Left ventricle myocardium inferior (tissue), 1 donor: ENCODE measurements at places on chromosomes 2 and 18.

- DNase-seq, result no peak
Observed at GRCh38 chr2:55048508-55049042, 1.7 kb downstream of the RTN4 start.

DNA sequence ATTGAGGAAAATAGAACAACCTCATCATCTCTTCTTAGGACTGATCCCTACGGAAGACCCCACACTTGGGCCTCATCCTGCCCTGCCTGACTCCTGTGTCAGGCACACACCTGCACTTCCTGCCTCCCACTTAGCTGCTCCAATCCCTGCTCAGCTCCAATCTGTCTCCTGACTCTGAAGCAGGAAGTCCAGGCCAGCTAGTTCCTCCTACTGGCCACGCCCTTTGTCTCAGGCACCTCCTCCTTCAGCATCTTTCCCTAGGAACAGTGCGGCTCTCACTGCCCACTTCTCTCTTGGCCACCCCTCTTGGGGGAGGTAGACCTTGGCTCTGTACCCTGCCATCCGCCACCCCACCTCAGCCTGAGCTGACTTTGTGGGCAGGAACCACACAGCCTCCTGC is 135.8 kb downstream of the CELF4 start:
- no peak for DNase-seq

- no peak for DNase-seq
Observed at GRCh38 chr2:231342061-231342711, 53.3 kb upstream of the B3GNT7 start.

DNA sequence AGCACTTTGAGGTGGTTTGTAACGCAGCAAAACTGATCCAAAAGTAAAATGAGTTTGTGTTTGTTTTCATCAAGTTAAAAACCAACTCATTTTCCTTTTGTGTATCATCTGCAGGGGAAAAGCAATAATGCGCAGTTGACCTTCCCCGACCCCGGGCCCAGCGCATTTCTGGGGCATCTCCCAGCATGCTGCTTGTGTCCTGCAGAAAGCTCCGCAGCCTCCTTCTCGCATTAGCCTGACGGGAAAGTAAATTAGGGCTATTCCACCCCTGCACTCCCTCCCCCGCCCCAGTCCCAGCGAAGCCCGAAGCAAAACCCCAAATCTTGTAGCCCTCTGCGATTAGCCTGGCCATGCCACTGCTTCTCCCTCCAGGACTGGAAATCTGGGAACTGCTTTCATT is 82.0 kb upstream of the PPM1B start:
- DNase-seq, result no peak

- no peak for DNase-seq
Observed at GRCh38 chr2:160557903-160558302, 64.3 kb upstream of the RBMS1 start.

GRCh38 chr2:232876161-232876977 is 6.3 kb downstream of the SNORC start:
- DNase-seq, result no peak

- no peak for DNase-seq
Observed at GRCh38 chr18:67788310-67789164, 272.0 kb upstream of the DSEL start.

DNA sequence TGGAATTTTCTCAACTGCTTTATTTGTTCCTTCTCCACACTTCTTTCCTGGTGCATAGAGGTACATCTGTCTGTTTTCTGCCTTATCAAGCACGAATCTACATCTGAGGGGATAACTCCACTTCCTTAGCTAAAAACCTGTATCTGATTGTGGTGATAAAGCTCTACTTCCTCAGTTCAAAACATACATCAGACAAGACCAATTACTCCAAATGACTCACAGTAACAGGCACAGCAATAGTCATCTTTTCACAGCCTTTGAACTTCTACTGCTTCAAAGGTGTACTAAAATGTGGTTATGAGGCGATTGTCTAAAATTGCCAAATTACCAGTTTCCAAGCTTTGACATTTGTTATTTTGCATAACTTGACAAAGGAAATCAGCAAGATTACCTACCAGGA is 803.6 kb upstream of the ZEB2 start:
- no peak for DNase-seq

GRCh38 chr2:226554701-226555100 is 244.9 kb downstream of the IRS1 start:
- DNase-seq, result no peak

DNA sequence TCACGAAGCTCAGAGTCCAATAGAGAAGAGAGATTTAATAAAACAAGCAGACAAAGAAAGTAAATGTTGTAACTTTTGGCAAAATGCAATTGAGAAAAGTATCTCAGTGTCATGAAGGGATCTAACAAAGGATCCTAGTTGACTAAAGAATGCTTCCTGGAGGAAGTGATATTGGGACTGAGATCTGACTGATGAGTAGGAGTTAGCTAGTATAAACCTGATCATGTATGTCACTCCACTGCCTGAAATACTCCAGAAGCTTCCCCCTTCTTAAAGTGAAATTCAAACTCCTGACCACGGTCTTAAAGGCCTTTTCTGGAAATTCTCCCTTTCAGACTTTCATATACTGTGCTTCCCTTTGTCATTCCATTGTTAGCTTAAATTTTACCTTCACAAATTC is 1102.4 kb upstream of the ZEB2 start:
- no peak for DNase-seq

GRCh38 chr2:144522897-144523595 is 3.1 kb upstream of the ZEB2 start:
- peak; percentile 56 for DNase-seq

- no peak for DNase-seq
Observed at GRCh38 chr2:138499684-138500083, 1.9 kb upstream of the SPOPL start.

GRCh38 chr2:68837861-68838341 is 33.3 kb downstream of the BMP10 start:
- no peak for DNase-seq

DNA sequence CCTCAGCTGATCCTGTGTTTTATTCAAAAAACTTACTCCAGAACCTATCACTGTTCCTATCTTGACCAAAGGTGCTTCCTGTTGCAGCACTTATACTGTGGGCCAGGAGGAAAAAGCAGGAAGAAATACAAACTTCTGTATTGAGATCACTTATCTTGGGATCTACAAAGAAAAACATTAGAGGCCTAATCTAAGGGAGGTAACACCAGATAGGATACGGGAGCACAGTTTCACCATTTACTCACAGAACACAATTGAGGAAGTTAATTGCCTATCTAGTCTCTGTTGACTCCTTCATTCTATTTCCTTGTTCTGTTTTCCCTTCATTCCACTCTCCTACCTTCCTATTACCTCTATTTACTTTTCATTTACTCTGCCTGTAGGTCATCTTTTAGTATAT is 287.2 kb upstream of the LINC00305 start:
- DNase-seq, result no peak

DNA sequence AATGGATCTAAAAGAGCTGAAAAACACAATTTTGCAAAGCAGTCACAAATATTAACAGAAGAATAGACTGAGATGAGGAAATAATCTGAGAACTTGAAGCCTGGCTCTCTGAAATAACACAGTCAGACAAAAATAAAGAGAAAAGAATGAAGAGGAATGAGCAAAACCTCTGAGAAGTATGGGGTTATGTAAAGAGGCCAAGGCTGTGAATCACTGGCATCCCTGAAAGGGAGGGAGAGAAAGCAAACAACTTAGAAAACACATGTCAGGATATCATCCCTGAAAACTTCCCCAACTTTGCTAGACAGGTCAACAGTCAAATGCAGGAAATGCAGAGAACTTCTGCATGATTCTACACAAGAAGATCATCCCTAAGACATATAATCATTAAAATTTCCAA is 73.5 kb upstream of the LHCGR start:
- DNase-seq, result no peak

DNA sequence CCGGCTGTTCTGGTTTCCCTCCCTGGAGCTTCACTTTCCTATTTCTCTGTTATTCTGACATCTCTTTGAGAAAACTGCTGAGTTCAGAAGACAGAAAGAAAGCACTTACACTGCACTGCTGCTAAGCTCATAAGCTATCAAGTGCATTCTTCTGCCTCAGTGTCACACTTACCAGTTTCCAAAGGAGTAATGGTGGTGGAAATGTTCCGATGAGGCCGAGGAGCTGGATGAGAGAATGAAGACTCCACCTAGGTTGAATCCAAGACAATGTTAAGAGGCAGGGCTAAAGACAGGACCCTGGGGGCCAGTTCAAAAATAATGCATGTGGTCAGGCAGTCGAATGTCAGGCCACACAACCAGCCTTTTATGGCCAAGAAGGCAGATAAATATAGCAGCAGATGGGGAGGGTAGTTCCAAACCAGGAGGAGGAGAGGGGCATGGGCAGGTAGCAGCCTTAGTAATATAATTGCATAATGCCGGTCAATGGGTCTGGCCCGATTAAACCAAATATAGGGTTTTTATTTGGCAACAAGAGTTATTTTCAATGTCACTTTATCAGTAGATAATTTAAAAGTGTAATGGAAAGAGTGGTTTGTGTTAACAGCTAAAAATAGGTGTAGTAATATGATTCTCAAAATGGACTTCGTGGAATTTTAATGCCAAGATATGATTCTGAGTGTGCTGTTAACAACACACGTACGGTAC is at the start of gene MYOM1:
TSS of gene MYOM1 (minus strand) at position 338 of the 705 bp plus-strand sequence. CDS start 4,745 bp downstream, outside the sequence.
- no peak for DNase-seq

DNA sequence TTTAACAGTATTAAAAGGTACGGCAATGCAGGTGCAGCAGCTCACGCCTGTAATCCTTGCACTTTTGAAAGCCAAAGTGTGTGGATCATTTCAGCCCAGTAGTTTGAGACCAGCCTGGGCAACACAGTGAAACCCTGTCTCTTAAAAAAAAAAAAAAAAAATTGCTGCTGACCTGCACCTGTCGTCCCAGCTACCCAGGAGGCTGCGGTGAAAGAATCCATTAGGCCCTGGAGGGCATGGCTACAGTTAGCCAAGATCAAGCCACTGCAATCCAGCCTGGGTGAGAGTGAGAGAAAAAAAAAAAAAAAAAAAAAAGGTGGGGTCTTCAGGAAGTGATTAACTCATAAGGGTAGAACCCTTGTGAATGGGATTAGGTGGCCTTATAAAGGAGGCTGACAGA is 12.8 kb downstream of the CUL3 start:
- no peak for DNase-seq

- no peak for DNase-seq
Observed at GRCh38 chr2:64906853-64907536, 82.2 kb upstream of the SLC1A4 start.

- no peak for DNase-seq
Observed at GRCh38 chr2:190578158-190579057, 43.9 kb upstream of the NEMP2 start.

DNA sequence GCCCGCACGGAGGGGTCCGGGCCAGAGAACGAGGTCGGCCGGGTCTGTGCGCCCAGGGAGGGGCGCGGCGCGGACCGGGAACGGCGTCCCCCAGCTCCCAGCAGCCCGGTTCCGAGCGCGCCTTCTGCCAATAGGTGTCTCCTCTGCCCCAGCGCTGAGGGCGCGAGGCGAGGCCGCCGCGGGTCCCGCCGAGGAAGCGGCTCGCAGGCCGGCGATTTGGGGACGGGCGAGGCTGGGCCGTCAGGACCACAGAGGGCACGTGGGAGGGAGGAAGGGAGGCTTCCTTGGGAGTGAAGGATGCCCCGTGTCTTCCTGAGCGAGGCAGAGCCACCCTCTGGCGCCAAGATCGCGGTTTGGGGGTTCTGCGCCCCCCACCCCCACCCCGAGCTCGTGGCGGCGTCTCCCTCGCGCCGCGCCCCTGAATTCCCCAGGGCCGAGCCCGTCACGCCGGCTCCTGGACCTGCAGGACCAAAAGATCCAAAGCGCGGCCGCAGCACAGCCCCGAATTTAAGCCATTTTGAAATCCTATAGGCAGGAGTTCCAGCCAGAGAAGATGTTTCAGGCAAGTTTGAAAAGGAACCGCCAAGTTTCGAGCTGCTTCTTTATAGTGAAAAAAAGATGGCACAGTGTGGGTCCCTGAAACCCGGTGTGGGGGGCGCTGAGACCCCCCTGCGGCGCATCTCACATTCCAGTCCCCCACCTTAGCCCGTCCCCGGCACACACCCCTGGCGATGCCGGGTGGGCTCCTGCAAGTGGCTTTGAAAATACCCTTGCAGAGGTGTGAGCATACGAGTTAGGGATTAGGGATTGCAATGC is 909 bp downstream of the NFATC1 start:
- peak; percentile 66 for DNase-seq

DNA sequence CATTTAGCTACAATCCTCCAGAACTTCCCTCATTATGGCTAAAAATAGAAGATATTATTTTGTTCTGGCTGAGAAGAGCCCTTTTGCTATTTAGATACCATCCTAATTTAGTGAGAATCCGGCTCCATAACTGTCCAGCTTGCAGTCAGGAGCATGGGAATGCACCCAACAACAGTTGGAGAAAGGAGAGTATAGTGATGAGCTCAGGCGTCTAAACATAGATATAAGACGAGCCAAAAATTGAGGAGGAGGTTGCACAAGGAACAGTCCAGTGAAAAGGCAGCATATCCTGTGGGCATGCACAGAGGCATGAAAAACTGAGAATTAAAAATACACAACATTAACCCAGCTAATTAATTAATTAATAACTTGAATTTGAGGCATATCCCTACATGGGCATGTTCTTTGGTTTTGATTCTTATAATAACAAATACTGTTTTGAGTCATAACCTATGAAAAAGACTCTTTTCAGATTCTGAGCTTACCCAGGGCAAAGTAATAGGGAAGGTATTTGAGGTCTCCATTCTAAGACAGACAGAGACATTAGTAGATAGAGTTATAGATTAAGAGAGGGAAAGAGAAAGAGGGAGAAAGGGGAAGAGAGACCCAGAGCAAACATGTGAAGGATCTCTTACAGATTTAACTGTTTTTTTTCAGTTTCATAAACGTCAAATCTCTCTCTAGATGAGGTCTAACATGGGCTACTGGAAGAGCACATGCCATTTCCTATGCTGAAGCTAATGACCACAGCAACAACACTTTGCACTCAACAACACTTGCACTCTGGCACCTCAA is 311.2 kb downstream of the OSR1 start:
- no peak for DNase-seq

DNA sequence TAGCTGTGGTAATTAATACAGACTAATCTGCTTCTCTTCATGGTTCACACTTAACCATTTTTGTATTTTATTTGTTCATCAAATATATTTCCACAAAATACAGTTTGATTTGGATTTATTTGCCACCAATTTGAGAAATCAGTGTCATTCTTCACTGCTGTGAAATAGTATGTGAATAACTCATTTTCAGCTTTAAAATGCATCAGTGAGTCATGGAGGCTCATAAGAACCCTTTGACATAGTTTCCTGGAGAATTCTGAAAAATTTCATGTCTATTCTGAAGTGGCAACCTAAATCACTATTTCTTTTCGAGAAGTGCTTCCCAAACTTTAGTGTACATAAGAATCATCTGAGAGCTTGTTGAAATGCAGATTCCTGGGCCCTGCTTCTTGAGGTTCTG is 1026.7 kb upstream of the ACVR2A start:
- DNase-seq, result no peak

GRCh38 chr2:220446106-220446712 is 818.8 kb downstream of the SLC4A3 start:
- DNase-seq, result no peak

GRCh38 chr2:13654416-13654815 is 937.7 kb downstream of the TRIB2 start:
- no peak for DNase-seq

- no peak for DNase-seq
Observed at GRCh38 chr2:119598596-119599263, 54.5 kb downstream of the CFAP221 start.
